Stimulated activated CD8-positive, alpha-beta memory T cell treated with anti-CD3 and anti-CD28 coated beads, Interleukin-15, amount 100 ng/mL, for 48 hours (primary cell): ENCODE measurements at places on chromosomes 1 and 21.

DNA sequence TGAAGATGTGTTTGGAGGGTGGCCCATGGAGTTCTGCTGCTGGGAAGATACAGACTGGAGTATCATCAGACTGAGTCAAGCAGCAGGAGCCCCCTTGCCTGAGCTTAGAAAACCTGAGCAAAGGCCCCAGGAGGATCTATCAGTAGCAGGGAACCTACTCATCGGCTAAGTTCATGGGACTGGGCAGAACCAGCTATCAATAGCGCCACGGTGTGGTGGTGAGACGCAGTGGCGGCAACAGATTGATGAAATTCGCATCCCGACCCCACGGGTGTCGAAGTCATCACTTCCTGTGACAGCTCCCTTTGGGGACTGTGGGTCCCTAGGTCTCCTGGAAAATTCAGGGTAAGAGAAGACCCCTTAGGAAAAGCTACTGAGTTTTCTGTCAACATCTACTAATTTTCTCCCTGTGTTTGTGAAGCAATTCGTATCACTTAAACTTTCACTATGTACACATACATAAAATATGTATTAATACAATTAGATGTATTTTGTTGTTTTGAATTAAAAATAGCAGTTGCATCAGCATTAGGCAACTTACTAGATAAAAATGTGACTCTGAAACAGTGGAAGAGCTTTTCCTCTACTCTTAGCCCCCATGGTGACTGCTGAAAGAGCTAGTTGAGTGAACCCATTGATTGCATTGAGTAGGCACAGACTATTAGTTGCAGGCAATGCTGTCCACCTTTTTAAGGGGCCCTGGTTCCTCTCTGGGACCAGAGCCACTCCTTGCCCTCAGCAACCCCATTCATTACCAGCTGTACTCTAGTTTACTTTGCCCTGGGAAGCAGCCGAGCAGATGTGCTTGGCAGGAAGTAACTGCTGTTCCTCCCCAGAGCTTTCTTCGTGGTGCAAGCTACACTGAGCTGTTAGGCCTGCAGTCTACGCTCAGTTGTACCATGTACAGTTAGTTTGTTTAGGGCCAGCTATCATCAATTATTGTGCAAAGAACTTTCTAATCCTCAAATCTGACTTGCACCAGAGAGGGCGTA lies 7.3 kb upstream of the CACNA1S start:
- DNase-seq, result peak; percentile 18

- DNase-seq, result no peak
Measured at GRCh38 chr21:44955141-44955797, 15.4 kb downstream of the SLX9 start.

- DNase-seq, result no peak
Measured at GRCh38 chr1:98103617-98104285, 182.9 kb upstream of the DPYD start.

GRCh38 chr1:14599800-14600199 lies 1.3 kb downstream of the KAZN start:
- no peak for DNase-seq

- no peak for DNase-seq
Measured at GRCh38 chr21:31879241-31879650, 6.4 kb downstream of the HUNK start.

- no peak for DNase-seq
Measured at GRCh38 chr1:242002510-242002909, 3.6 kb upstream of the MAP1LC3C start.

- DNase-seq, result no peak
Measured at GRCh38 chr1:170354246-170354645, 177.7 kb upstream of the GORAB start.

GRCh38 chr1:236137285-236137852 lies 5.0 kb upstream of the GPR137B start:
- no peak for DNase-seq

DNA sequence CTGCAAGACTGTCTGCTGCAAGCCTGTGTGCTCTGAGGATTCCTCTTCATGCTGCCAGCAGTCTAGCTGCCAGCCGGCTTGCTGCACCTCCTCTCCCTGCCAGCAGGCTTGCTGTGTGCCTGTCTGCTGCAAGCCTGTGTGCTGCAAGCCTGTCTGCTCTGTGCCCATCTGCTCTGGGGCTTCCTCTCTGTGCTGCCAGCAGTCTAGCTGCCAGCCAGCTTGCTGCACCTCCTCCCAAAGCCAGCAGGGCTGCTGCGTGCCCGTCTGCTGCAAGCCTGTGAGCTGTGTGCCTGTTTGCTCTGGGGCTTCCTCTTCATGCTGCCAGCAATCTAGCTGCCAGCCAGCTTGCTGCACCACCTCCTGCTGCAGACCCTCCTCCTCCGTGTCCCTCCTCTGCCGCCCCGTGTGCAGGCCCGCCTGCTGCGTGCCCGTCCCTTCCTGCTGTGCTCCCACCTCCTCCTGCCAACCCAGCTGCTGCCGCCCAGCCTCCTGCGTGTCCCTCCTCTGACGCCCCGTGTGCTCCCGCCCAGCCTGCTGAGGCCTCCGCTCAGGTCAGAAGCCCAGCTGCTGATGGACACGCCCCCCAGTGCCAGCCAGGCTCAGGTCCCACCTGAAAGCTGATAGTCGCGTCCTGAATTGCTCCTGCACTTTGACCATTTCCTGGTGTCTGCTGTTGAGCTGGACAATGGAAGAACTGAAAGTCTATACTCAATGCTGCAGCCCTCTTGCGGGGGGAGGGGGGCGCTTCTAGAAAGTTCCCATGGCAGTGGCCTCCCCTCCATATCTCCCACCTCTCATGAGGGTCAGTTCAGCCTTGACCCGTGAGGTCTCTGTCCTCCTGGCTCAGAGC lies 1.2 kb downstream of the KRTAP10-4 start:
- DNase-seq, result no peak

GRCh38 chr1:14181191-14181795 lies 417.2 kb upstream of the KAZN start:
- DNase-seq, result no peak

- no peak for DNase-seq
Measured at GRCh38 chr1:54859700-54860391, 27.1 kb downstream of the DHCR24 start.

DNA sequence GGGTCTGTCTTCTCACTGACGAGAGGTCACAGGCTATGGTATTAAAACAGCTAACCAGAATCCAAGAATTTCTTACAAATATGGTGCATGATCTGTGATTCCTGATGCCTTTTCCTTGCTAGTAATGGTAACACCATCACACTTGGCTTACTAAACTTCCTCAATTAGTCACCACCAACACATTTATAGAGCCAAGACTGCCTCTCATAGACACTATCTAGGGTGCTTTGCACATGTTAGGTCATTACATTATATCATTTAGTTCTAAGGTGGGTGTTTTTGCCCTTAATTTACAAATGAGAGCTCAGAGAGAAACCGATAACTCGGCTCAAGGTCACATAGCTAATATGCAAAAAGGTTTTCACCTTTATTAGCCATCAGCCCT lies 8.7 kb downstream of the KIF21B start:
- DNase-seq, result no peak

- peak; percentile 57 for DNase-seq
Measured at GRCh38 chr1:45306319-45306718, 20.4 kb upstream of the HPDL start.

DNA sequence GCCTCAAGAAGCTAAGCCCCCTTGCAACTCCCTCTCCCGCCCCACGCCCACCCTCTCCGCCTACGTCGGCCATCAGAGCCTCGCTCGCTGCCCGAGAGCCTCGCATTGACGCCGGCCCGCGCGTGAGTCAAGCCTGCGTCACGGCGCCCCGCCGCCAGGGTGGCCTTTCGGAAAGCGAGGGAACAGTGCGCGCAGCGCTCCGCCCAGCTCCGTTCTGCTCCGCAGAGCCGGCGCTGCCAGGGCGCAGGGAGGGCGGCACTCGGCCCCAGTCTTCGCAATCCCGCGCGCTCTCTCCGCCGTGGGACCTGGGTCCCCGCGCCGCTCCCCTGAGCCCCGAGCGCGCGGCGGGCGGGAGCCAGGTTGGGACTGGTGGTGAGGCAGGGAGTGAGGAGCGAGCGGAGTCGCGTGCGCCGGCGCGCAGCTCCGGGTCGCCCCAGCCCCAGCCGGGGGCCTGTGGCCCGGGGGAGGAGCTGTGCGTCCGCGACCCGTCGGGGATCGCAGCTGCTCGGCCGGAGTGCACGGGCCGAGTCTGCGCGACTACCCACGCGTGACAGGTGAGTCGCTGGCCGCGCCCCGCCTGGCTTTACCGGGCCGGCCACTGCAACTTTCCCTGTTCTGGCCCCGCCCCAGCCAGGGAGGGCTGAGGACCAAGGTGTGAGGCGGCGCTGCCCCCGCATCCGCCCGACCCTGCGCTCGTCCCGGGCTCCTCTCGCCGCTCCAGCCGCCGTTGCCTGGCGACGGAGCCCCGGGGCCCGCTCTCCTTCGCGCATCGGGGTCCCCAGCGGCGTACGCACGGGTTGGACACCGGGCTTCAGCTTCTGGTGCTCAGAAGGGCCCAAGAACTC lies at the start of gene SLC6A17:
Gene SLC6A17 (plus strand): TSS at position 165 of the 845 bp plus-strand sequence. CDS start 16,436 bp downstream, outside the sequence.
- peak; percentile 43 for DNase-seq

GRCh38 chr1:11857164-11857851 lies 1.4 kb downstream of the NPPB start:
- no peak for DNase-seq

- DNase-seq, result no peak
Measured at GRCh38 chr21:35940074-35940927, 120.0 kb downstream of the SETD4 start.

GRCh38 chr21:28016571-28016970 lies 976.1 kb downstream of the LTN1 start:
- DNase-seq, result no peak

DNA sequence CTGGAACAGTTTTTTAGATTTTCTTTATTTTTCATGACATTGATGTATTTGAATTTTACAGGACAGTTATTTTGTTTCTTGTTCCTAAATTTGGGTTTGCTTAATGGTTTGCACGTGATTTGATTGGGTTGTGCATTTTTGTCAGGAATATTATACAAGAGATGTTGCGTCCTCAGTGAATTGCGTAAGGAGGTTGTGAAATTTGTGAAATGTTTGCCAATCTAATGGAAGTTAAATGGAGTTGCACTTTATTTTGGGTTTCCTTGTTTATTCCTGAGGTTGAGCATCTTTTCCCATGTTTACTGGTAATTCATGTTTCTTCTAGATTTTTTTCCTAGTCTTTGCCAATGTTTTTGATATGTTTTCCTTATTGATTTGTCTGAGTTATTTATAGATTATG lies 19.9 kb downstream of the ZNF648 start:
- DNase-seq, result no peak

DNA sequence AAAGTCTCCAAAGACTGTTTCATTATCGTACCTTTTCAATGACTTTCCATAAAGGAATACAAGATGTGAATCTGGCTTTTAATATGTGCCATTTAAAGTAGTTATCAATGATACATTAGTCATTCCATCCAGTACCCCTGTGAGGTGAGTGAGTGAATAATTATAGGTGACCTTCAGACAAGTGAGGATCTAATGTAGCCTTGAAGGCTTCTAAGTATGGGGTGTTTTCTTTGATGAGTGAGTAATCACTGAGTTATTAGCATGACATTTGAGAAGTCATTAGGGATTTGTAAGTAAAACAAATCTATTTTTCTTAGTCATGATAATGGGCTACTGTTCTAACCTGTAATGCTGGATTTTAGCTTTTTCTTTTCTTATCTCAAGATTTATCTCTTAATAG lies 831.4 kb downstream of the ADGRL2 start:
- no peak for DNase-seq

- no peak for DNase-seq
Measured at GRCh38 chr1:185373813-185374529, 56.9 kb upstream of the IVNS1ABP start.

DNA sequence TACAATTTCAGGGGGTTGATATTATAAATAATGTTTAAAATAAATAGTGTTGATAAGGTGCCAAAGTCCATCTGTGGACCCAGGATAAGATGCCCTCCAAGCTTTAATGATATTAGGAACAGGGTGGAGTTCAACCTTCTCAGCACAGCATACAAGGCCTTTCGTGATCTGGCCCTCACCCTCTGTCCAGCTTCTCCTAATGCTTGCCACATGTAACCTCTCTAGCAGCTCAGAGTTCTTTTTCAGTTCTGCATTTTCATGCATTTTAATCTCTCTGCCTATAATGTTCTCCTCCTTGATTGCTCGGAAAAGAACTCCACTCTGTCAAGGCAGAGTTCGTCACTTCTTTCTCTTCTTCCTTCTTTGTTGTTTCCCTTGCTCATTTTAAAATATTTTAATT lies 21.4 kb upstream of the SMAP2 start:
- DNase-seq, result no peak

GRCh38 chr21:30211071-30211470 lies 4.8 kb downstream of the CLDN8 start:
- no peak for DNase-seq

DNA sequence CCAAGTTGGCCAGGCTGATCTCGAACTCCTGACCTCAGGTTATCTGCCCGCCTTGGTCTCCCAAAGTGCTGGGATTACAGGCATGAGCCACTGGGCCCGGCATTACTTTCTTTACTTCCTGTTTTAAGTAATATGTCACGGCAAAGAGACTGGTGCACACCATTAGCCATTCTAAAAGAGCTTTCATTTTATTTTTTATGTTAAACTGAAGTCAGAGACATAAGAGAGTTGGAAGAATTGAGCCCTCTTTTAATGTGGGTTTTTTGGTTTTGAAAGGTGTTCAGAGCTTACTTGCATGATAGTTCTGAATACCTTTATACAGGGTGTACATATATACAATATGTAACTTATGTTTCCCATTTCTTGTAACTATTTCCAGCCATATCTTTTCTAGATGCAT lies 14.3 kb downstream of the CENPF start:
- DNase-seq, result no peak

GRCh38 chr1:206705726-206706297 lies 21.1 kb downstream of the MAPKAPK2 start:
- DNase-seq, result no peak

DNA sequence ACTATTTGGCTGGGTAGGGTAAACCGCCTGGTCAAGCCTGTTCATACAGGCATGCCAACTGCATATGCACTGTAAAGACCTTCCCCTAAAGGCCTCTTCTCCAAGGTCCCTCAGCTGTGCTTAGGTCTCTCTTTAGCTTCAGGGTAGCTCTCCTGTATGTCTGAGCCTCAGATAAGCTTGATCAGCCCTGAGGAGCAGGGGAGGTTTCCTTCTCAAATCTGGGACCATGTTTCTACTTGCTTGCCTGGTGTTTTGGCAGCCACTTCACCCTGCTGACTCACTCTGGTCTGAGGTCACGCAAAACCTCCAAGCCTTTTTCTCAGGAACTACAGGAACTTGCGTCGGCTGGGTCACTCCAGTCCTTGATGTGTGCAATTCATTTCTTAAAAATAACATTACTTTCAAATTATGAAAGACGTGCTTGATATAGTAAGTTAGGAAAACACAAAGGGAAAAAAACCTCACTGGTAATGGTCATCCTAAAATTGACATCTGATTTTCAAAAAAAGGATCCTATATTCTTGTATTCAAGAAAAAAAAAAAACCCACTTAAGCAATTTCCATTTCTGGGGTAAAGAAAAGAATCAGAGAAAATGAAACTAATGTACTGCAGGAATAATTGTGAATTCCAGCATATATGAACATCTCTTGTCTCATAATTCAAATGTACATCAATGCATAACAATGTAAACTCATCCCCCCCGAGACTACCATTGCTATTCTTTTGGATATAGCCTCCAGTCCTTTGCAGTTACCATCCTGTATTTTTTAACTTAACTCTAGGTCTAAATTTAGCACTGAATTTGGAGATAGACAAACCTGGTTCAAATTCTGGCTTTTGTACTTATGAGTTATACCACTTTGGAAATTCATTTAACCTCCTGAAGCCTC lies 24.8 kb upstream of the RNF19B start:
- peak; percentile 48 for DNase-seq
